Ecto neural progenitor cell (in vitro differentiated cells): ENCODE measurements at places on chromosomes 3 and 15.

DNA sequence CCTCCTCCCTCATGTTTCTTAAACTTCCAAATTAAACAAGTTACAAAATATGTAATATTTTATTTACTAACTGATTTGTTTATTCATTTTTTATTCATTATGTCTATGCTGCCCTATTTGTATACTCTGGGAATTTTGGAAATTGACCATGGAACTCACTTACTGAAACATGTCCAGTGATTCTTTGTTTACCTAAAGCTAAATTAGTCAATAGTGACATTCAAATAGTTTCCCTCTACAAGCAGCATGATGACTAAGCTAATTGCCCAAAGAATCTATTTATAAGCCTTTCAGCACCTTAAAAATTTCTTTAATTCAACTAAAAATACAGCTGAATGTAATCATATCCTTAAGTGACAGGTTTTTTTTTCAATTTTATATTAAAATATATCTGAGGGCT lies 437.7 kb downstream of the SI start:
- DNase-seq, result no peak

GRCh38 chr15:51706926-51707608 lies 25.8 kb downstream of the SCG3 start:
- no peak for DNase-seq

GRCh38 chr15:31975830-31976229 lies 54.5 kb upstream of the CHRNA7 start:
- no peak for DNase-seq

DNA sequence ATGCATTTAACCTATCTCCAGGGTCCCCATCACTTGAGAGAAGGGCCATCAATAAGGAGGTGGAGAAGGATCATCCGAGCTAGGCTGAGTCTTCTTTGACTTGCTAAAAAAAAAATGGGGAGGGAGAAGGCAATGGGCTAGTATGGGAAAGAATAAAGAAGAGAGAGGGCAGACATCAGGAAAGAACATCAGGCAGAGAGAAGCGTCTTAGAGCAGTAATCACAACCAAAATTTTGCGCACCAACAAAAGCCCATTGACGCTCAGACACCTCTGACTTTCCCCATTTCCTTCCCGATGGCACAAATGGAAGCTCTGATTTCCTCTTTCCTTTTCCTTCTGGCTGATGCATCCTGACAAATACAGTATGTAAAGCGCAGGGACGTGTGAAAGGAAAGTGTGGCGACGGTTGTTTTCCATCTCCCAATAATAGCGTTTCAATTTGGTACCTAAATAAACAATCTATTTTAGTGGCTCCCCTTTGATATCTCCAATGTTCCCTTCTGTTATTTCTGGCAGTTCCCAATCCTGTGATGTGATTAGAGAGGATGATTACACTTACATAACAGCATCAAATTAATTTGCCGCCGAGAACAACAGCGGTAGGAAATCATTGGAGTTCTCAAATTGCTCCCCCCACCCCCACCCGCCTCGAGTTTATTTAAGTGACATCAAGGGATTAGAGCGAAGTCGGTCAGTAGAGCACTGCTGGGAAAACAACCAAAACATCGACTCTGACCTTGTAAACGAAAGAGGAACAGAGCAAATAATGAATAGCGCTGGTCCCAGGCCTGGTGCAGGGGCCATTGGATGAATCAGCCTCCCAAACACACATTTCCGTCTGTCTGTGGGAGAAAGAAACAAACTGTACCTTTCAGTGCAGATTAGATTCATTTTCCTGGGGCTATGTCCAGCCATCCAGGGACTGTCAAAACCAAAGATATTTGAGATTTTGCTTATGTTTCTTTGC lies 273.3 kb upstream of the ICE2 start:
- no peak for DNase-seq

DNA sequence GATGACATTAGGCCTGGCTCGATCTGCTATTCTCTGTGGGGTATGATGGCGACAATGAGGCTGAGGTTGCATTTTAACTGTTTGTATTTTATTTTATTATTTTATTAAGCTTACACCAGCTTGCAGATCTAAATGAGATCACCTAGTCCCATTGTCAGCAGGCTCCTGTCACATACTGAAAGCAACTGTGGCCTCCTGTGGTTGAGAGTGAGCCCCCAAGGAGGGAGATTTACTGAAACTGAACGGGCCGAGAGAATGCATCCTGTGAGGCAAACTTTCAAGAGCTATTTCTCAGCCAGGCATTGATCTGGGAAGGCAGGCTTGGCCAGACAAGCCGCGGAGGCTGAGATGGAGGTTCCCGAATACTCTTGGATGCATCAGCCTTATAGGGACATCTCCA lies 210.4 kb upstream of the ARRDC4 start:
- no peak for DNase-seq
